AG09309 (cell line): ENCODE measurements at places on chromosomes 13 and 19.
A peak's percentile ranks its signal among the peaks of the same experiment; 100 is the strongest.

DNA sequence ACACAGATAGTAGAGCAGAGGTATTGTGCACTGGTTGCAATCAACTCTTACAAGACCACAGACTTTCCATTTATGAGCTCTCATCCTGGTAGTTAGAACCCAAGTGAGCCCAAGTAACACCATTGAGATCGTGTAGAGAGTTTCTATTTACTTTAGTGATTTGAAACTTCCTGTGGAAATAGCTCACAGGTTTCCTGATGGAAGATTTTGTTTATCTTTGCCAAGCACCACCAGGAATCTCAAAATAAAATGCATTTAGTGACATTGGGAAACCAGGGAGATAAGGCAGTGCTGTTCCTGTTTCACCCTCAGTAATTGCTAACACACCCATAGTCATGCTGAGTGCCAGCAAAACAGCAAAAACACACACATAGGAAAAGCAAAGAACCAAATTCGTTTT lies 102.5 kb downstream of the FLT1 start:
- DNase-seq = no peak

DNA sequence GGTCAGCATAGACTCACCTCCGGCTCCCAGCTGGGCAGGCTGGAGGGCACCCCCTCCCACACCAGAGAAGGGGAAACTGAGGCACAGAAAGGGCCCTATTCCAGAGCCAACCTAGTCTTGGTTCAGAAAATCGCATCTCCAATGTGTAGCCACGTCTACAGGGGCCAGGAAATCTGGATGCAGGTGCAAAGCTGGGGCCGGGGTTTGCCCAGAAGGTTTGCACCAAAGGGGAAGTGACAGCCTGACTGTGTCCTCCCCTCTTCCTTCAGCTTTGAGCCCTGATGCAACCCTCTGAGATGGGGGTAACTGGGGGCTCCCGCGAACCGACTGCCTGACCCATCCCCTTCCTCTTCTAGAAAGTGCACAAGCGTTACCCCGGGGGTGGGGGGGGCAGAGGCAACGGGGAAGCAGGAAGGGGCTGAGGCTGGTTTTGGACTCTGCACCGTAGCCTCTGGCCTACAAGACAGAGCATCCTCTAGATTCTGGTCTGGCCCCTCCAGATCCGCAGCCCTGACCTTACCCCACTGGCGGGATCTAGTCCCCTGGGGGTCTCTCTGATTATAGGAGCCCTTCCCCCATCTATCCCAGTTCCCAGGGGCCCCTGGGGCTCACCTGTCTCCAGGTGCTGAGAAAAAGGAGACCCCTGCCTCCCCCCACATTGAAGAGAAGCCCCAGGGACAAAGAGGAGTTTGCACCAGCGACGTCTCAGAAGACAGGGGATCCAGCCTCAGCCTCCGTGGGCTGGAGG lies 1.1 kb upstream of the ONECUT3 start:
- no peak for DNase-seq

GRCh38 chr13:27679396-27679795 lies 57.7 kb downstream of the POLR1D start:
- no peak for DNase-seq

GRCh38 chr19:4976401-4977298 lies 7.7 kb downstream of the KDM4B start:
- peak; percentile 89 for DNase-seq

GRCh38 chr13:65985612-65986011 lies 1244.5 kb downstream of the PCDH9 start:
- no peak for DNase-seq

DNA sequence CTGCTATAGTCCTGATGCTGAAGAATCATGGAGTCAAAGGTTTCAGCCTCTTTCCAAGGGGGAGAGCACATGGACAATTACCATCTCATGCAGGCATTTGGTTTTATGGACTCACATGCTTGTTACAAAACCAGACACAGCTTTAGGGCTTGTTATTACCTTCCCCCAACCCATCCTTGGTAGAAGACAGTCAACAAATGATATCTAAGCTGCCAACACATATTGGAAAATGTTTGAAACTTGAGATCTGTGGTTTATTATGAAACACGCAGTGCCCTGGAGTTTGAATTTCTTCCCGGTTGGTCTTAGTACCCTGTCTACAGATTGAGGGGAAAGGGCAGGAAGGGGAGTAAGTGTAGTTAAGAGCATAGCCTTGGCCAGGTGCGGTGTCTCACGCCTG lies 12.5 kb upstream of the CYP2A6 start:
- DNase-seq = peak; percentile 82

DNA sequence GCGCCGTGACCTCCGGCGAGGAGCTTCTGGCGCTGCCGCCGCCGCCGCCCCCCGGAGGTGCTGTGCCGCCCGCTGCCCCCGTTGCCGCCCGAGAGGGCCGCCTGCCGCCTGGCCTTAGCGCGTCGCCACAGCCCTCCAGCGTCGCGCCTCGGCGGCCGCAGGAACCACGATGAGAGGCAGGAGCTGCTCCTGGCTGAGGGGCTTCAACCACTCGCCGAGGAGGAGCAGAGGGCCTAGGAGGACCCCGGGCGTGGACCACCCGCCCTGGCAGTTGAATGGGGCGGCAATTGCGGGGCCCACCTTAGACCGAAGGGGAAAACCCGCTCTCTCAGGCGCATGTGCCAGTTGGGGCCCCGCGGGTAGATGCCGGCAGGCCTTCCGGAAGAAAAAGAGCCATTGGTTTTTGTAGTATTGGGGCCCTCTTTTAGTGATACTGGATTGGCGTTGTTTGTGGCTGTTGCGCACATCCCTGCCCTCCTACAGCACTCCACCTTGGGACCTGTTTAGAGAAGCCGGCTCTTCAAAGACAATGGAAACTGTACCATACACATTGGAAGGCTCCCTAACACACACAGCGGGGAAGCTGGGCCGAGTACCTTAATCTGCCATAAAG lies 4.8 kb downstream of the PDX1 start:
- no peak for DNase-seq

DNA sequence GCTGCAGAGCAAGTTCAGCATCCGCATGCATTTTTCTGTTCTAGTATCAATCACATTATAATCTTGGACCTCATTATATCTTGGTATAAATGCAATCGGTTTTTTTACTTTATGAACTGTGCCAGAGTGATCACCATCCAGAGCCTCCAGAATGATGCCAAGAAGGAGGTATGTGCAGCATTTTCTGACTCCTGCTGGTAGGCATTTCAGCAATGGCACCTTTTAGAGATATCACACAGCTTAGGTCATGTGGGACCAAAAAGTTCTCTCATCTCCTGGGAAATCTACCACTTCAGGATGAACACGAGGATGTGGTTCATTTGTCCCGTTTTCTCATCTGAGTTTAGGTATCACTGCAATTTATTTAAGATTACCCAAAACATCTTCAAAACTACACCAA lies 220.4 kb downstream of the VWA8 start:
- no peak for DNase-seq

- DNase-seq = no peak
These were observed 3.3 kb downstream of the SIX5 start for GRCh38 chr19:45765702-45766295.

GRCh38 chr19:7250057-7250596 lies 44.1 kb downstream of the INSR start:
- no peak for DNase-seq

DNA sequence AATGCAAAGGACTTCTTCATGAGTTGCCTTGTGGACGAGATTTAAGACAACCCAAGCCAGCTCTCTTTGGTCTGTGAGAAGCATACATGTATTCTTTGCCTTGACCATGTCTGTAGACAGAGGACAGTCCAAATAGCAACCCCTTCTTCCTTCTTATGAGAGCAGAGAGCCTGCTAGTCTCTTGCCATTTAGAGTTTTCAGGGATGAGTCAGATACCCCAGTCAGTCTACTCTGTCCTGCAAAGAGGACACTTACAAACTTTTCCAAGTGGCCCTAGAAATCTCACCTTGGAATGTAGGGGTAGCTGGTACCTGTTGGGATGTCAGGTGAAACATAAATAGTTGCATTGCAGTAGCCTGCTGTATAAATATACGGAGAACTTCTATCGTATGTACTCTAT lies 36.7 kb downstream of the DNAJC3 start:
- no peak for DNase-seq

DNA sequence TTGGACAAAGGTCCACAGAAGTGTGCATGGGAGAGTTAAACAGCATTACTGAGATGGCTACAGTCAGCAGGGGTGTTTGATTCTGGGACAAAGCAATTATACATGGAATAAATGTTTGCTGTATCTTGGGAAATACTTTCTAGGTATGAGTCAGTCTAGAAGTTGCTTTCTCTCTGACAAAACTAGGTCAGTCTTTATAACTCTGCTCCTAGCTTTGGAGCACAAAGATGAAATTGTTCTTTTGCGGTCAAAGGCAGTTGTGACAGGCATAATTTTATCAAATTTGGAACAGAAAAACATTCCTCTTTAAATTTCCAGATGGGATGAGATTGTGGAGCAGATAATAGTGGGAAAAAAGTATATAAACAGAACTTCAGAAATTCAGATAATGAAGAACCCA lies 1045.4 kb upstream of the MIR17HG start:
- peak; percentile 29 for DNase-seq

GRCh38 chr19:11137542-11138384 lies 17.8 kb downstream of the SPC24 start:
- DNase-seq = peak; percentile 80

DNA sequence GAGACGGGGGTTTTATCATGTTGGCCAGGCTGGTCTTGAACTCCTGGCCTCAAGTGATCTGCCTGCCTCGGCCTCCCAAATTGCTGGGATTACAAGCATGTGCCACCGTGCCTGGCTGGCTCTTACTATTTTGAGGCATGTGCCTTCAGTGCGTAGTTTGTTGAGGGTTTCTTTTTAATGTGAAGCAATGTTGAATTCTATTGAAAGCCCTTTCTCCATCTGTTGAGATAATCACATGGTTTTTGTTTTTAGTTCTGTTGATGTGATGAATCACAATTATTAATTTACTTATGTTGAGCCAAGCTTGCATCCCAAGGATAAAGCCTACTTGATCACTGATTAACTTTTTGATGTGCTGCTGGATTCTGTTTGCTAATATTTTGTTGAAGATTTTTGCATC lies 290.9 kb downstream of the KCNRG start:
- no peak for DNase-seq

DNA sequence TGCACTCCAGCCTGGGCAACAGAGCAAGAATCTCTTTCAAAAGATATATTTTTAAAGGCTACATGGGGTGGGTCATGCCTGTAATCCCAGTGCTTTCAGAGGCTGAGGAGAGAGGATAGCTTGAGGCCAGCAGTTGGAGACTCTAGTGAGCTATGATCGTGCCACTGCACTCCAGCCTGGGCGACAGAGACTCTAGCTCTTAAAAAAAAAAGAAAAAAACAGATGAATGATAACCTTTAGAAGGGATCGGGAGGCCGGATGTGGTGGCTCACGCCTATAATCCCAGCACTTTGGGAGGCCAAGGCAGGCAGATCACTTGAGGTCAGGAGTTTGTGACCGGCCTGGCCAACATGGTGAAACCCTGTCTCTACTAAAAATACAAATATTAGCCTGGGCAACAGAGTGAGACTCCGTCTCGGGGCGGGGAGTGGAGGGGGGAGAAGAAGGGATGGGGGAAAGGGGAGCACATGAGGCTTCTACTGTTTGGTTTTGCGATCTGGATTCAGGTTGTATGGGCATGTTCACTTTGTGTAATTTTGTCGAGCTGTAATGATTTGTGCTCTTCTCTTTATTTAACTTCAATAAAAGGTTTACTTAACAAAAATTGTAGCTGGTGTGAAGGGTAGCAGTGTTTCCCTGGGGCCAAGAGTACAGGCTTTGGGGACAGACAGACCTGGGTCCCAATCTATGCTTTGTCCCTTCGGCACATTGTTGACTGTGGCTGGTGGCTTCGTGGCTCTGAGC lies 1.1 kb upstream of the PSMC4 start:
- DNase-seq = no peak

- DNase-seq = no peak
These were observed 1.4 kb upstream of the CIC start for GRCh38 chr19:42267644-42268141.

DNA sequence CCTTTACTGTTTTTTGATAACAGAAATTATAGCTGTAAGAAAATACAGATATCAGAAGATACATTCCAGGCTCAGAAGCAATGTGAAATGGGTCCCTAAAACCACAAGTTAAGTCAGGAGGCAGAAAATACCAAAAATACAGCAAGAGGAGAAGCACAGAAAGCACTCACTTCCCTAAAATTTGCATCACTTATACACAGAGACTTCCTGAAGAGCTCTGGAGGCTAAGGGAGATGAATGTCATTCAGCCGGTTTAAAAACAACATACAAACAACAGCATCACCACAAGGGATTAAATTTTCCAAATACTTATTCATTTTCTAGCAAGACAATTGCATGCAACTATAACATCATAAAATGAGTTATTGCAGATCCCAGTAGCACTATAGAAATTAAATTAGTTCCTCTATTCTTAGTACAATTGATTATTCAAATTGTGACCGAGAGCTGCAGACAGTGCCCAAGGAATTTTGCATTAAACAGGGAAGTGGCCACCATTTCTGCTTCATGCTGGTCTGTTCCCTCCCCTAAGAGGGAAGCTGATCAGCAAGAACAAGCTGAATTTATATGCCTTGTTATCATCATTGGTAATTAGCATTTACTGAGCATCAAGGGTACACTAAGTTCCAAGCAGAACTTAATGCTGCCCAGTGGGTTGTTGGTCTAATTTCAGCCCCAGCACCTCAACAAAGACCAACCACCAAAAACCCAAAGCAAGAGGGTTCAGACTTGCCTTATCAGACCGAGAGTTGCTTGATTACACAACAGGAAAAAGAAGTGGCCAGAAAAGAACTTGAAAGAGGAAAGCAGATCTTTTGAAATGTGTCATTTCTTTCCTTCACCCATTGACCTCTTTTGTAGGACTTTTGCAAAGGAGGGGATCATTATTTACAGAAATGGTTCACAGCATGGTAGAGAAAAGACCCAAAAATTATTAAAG lies 140.7 kb downstream of the KCTD12 start:
- DNase-seq = no peak

GRCh38 chr19:18253716-18254115 lies 20.5 kb downstream of the IQCN start:
- DNase-seq = no peak

DNA sequence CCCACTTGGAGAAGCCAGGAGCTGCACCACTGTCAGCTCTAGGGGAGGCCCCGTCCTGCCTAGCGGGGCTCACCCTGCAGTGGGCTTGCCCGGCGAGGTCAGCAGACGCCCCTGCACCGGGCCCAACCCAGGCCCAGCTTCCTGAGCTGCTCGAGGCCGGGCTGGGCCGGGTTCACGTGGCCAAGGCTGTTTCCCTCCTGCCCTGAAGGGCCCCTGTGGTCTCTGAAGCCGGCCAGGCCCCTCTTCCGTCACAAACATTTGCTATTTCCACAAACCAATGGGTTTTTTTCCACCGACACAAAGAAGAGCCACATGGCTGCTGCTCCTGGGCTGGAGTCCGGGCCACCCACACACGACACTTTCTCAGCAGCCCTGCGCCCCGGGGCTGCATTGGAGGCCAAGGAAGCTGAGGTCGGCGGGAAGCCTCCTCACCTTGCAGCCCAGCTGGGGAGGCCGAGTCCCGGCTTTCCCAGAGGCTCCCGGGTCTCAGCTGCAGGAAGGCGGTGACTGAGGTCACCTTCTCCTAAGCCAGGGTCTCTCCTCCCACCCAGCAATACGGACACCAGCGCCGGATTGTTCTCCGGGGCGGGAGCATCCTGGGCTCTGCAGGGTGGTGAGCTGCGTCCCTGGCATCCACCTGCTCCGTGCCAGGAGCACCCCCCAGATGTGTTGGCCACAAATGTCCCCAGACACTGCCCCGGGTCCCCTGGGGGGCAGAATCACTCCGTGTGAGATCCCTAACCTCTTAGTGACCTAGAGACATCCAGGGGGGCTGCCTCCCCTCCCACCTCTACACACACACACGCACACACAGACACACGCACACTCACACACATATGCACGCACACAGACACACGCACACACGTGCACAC lies 80.5 kb downstream of the GADD45B start:
- no peak for DNase-seq
